T-helper 22 cell (primary cell): ENCODE measurements at places on chromosomes 3 and 15.
A peak's percentile ranks its signal among the peaks of the same experiment; 100 is the strongest.

- DNase-seq, result no peak
Observed at GRCh38 chr15:22780267-22780666, 6.2 kb upstream of the NIPA1 start.

GRCh38 chr15:100873029-100873677, 6.5 kb upstream of the ALDH1A3 start:
- DNase-seq, result no peak

DNA sequence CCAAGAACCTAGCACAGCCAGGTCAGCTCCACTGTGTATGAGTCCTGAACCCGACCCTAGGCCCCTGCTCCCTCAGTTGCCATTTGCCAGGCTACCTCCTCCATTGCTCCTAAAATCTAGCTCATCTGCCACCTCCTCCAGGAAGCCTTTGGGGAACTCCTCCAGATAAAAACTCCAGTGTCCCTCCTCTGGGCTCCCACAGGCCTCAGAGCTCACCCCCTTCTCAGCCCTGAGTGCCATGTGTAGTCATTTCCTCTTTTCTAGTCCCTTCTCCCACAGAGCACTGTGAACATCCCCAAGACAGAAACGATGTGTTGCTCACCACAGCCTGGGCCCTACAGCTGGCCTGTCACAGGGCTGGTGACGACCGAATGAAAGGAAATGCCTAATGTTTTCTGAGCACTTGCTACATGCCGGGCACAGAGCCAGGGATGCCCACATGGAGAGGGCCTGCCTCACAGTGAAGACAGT, 61.0 kb downstream of the IQSEC1 start:
- DNase-seq, result no peak

- DNase-seq, result no peak
Observed at GRCh38 chr3:69815970-69816369, 76.7 kb downstream of the MITF start.

DNA sequence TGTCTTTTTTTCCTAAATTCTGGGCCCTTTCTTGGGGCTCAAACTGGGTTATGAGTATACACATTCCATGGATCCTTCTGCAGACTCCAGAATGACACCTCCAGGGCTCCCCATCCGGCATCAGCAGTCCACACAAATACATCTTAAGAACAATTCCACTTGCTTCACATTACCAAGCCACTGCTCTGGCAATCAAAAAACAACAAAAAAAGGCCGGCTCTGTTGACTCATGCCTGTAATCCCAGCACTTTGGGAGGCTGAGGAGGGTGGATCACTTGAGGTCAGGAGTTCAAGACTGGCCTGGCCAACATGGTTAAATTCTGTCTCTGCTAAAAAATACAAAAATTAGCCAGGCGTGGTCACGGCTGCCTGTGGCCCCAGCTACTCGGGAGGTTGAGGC, 49.9 kb upstream of the LPP start:
- DNase-seq, result no peak

DNA sequence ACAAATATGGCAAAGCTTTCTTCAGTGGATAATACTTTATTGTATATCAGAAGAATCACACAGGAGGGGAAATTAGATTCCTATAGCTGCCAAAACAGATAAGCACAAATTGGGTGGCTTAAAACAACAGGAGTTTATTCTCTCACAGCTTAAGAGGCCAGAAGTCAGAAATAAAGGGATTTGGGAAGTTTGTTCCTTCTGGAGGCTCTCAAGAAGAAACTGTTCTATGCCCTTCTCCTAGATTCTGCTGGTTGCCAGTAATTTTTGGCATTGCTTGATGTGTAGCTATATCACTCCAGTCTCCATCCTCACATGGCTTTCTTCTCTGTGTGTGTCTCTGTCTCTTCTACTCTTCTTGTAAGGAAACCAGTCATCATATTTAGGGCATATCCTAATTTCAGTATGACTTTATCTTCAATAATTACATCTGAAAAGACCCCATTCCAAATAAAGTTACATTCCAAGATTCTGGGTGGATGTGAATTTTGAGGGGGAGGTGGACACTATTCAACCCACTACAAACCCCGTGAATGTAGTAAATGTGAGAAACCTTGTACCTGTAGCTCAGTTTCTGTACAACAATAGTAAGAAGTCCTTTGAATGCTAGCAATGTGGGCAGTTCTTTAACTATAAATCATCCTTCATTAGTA, 22.2 kb upstream of the WNT7A start:
- no peak for DNase-seq

DNA sequence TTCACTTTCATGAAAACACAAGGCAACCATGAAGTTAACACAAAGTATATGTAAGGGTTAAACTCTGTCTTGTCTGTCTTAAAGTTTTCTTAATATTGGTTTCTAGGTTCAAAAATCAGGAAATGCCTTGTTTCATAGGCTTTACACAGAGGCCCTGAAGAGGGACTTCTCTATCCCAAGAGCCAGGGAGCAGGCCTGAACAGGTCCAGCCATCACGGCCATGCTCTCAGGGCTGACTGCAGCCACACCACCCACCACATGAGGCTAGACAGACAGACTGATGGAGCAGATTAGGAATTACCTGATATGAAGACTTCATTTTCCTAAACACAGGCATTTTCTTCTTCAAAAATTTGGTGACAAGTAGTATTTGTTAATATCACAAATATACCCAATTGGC, 502.9 kb downstream of the GABRG3 start:
- DNase-seq, result no peak

GRCh38 chr3:67044295-67044694, 46.2 kb downstream of the KBTBD8 start:
- DNase-seq, result no peak

GRCh38 chr3:189944285-189945145, 176.2 kb downstream of the P3H2 start:
- DNase-seq, result no peak

DNA sequence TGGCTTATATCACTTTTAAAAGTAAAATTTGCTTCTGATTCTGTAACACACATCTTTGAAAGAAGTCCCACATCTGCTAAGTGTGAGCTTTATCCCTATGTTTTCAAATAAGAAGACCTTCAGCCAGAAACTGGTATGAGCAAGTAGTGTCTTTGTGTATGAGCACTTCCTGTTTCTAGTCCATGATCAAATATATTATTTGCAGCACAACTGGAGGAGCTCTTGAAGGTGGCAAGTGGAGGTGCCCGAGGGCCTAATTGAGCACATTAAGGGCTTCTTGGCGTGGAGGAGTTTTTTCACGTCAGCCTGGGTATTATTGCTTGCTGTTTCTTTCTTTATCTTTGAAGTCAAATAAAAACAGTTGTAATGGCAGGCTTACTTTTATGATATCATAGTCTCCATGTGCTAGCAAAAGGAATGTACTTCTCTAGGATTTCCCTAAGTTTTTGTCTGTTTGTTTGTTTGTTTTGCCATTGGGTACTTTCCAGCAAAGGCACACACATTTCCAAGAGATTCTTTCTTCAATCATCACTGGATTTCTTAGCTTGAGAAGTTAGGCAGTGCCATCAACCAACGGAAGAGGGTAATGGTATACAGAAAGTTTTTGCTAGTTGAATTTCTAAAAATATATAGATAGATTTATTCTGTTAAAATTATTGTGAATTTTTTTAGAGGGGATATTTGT, 68.1 kb downstream of the MEIS2 start:
- no peak for DNase-seq

- no peak for DNase-seq
Observed at GRCh38 chr15:25668901-25669300, 194.2 kb downstream of the ATP10A start.

DNA sequence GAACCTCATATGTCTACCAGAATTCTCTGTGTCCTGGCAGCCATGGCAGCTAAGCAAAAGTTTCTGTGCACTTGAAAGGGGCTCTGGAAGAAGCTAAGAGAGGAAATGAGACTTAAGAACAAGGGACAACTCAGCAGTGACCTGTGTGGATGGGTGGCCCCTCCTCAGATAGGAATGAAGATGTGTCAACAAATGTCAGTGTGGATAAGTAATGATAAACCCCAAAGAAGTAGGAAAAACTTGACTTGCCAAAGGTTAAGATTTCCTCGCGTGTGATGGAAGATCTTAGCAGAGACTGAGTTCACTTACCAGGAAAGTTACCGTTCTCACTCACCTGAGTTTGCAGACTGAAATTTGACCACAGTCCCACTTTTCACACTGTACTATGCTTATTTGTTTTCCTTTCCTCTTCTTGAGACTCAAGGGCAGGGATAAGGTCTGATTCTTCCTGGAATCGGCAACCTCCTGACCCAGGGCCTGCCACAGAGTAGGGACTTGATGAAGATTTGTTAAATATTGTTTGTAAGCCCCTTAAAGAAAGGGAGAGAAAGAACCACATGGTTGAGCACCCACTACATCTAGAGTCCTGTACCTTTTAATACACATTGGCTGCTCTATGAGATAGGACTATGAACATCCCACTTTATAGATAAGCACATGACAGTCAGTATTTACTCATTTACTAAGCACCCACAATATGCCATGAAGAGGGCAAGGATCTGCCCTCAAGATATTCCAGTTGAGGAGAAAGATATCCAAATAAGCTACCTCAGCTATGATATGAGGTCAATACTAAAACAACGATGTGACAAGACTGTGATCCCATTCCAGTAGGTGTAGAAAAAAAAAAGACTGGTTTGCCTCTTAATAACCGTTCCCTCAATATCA, 7.3 kb upstream of the HRH1 start:
- DNase-seq, result no peak

DNA sequence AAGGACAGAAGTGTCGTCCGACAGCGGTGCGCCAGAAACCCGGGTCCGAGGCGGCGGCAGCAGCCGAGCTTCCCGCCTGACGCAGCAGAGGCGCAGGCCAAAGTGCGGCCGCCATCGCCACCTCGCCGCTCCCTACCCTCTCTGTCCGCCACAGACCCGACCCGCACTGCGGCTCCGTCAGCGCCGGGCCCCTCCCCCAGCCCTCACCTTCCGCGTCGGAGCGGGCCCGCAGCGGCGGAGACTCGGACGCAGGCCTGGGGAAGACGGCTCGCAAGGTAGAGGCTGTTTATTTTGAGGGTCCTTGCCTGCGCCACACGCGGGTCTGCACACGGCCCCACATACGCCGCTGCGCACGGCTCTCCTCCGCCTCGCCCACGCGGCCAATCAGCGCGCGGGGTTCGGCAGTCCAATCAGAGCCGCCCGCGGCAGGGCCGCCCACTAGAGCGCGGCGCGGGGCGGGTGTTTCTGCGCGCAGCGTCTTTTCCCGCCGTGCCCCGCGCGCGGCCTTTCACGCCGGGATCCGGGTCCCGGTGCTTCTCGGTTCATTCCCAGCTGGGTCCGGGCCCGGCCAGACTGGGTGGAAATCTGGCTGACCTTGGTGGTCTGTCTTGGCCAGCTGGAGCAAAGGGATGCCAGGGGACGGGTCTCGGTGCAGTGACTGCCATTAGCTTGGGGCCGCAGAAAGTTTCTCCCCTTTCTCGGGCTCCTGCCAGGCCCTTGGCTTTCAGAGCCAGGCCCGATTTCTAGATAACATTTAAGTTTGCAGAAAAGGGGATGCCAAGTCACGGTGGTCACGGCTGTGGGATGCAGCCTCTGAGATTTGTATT, at the start of gene CNBP:
Gene CNBP (minus strand): TSS at position 328 of the 827 bp plus-strand sequence. CDS start 12,139 bp downstream, outside the sequence.
- DNase-seq, result peak; percentile 85

- no peak for DNase-seq
Observed at GRCh38 chr3:141528800-141529199, 42.0 kb downstream of the RASA2 start.

- DNase-seq, result no peak
Observed at GRCh38 chr15:81516012-81516411, 142.0 kb upstream of the TMC3 start.

- DNase-seq, result no peak
Observed at GRCh38 chr3:103991-104390, 92.6 kb upstream of the CHL1 start.

GRCh38 chr3:148184798-148185197, 512.9 kb upstream of the AGTR1 start:
- no peak for DNase-seq

DNA sequence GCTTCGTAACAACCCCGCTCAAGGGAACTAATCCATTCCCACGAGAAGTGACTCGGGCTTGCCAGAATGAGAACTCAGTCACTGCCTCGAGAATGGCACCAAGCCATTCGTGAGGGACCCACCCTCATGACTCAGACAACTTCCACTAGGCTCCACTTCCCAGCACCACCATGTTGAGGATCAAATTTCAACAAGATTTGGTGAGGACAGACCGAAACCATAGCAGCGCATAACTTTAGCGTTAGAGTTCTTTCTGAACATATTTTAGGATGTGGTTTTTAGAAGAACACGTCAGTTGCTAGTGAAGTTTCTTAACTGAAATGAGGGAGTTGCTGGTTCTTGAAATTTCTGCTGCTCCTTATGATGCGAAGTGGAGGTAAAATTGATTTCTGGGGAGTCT, 13.5 kb downstream of the PTPRG start:
- DNase-seq, result no peak

DNA sequence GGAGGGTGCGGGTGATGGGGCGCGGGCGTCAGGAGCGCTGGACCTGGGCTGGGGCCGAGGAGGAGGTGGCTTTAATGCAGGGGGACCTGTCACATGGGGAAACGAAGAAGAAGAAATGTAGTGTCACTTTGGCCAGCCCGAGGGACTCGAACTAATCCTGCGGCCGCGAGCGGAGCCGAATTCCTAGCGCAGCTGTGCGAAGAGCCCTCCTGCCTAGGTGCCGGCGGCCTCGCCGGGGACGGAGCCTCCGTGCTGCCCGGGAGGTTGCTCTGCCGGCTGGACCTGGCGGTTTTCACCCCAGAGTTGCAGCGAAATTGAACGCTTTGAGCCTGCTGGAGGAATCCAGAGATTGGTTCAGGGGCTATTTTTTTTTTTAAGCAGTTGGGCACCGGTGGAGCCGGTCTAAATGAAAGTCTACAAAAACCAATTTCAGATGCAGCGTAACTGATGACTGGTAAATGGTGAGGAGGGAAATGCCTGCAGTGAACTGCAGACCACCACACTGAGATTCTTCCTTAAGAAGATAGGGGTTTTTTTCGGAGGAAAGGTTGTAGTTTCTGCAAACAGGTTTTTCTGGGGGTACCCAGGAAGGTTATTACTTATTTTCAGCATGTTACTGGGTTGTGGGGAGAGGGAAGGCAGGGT, 662 bp downstream of the TMEM108 start:
- DNase-seq, result no peak

DNA sequence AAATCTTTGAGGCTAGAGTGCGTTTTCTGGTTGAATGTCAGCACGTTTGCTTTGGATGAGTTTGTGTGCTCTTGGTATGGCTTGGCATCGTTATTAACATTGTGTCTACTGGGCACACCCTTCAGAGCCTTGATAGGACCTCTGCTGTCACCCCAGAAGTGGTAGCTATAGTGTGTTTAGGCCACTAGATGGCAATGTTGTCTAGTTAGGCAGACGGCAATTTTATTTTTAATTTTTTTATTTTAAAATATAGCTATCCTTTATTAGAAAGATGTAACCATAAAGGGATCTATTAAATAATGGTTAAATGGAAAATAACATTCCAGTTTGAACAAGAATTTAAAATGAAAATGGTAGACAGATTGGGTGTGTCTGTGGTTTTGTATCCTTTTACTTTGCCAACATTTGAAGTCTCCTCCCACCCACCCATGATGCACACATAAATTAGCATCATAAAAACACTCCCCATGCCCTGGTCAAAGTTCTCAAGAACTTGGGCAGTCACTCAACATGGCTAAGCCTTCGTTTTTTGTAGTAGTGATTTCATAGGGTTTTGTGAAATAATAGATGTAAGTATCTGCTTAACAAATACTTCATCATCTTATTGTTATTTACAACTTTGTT, 200.7 kb downstream of the KCNH8 start:
- DNase-seq, result no peak

GRCh38 chr3:172520301-172520831, 2.9 kb downstream of the TNFSF10 start:
- no peak for DNase-seq
